ENCODE measurements at places on chromosomes 2 and 18.

GRCh38 chr2:223901854-223902253 is 43.3 kb downstream of the WDFY1 start:
- no peak for DNase-seq

GRCh38 chr2:59096973-59097372 is 855.8 kb upstream of the FANCL start:
- no peak for DNase-seq

GRCh38 chr2:142681952-142682351 is 195.5 kb upstream of the KYNU start:
- DNase-seq, result no peak

DNA sequence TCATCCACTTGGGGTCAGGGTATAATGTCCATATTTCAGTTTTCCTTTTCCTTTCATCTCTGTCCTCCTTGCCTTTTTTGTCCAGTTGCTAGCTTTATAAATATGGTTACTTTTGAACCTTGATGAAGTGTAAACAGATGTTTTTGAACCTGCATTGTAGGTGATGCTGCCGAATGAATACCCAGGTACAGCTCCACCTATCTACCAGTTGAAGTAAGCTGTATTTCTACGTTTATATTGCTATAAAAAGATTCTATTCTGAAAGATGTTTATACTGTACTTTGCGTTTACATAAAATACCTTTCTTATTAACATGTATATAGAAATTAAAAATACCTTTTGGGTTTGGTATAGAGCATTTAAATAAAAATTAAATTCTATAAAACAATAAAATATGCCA is 2.2 kb downstream of the IMPACT start:
- DNase-seq, result no peak

DNA sequence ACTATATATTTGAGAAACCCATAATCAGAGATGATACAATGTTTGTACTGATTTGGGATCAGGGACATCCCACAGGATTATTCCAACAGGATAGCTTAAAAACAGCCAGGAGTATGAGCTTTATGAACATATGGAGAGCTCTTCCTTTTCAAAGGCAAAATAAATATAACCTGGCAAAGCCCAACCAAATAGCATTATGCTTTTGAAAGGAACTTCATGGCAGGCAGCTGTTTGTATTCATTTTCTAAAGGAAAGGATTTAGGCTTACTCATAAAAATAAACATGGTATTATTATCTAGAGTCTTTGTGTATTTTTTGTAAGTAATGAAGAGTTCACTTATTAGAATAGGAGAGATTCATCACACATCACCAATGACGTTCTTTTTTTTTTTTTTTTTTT is 44.4 kb downstream of the CCDC195 start:
- no peak for DNase-seq

DNA sequence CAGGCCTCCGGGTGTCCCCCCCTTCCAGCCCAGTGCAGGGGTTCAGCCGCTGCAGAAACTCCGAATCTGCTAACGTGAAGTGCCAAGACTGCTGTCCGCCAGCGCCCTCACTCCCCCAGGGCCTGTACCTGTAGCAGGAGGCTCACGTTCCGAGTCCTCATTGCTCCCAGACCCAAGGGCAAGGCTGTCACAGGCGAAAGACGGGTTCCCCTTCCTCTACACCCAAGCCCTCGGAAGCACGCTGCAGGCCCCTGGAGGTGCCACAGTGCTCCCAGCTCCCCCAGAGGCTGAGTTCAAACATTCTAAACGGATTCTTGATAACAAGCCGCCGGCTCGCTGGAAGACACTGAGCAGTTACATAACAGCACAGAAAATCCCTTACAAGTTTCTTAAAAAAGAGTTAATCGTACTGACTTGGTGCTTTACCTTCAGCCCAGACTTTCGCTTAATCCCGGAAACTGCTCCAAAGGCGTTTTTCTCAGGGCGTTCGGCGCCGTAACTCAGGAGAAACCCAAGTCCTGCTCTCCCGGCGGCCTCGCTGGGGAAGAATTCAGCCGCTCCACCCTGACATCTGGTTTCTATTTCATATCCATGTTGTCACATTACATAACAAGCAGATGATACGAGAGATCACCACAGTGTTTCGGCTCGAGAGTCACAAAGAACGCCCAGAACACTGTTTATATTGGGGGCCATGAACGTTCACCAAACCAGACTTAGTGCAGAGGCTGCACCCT is 92.0 kb downstream of the HDAC4 start:
- no peak for DNase-seq

DNA sequence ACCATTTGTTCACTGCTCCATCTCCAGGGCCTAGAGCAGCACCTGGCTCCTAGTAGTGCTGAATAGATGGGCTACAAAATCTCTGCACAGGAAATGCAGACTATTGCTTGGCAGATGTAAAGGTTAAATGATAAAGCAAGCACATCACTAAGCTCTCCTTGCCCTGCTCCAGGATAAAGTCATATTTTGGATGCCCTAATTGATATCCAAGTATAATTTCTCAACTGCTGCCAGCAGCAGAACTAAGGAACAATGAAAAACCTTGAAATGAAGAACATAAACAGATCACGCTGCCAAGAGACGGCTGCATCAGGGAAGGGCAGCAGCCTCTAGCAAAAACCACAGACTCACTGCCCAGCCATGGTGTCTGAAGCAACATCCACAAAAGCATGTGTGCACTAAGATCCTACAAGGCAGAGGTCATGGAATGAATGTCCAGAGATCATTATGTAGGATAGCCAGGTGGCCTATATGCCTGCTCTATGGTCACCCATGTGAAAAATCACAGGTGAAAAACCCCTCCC is 134.7 kb downstream of the TMEM163 start:
- DNase-seq, result no peak

- DNase-seq, result no peak
Observed at GRCh38 chr2:68832233-68832869, 38.8 kb downstream of the BMP10 start.

GRCh38 chr2:68715353-68716041 is 19.1 kb upstream of the ARHGAP25 start:
- no peak for DNase-seq

GRCh38 chr2:186664385-186665043 is 29.3 kb upstream of the FAM171B start:
- DNase-seq, result no peak

- no peak for DNase-seq
Observed at GRCh38 chr2:163389838-163390237, 346.0 kb downstream of the FIGN start.

GRCh38 chr2:236866542-236867340 is 218.9 kb upstream of the COPS8 start:
- DNase-seq, result no peak

DNA sequence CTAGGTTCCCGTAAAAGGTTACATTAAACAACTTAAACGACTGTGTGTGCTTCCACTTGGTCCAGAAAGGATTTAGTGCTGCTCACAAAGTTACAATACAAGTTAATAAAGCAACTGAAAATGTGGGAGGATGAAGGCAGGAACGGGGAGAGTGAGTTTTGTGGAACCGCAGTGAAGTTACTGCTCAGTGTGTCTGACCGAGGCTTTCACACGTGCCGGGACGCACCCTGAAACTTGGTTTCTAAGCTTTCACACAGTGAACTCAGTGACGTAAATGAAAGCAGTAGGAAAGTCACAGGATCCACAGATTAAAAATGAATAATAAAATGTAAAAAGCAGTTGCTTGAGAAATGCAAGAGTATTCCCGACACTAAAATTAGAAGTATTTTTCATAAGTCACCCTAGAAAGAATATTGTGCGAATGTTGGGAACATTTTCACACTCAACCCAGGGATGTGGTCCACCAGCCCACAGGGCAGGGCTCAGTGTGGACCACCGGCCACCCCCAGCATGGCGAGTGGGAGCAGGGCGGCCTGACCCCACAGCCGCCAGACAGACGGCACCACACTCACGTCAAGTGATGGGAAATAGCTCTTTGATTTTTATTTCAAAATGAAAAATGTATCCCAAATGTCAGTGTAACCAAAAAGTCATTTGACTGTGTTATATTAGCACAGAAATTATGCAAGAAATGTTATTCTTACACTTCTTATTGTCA is 32.6 kb upstream of the CHMP1B start:
- DNase-seq, result no peak

GRCh38 chr2:120531365-120531764 is 185.4 kb downstream of the INHBB start:
- no peak for DNase-seq

- DNase-seq, result peak; percentile 32
Observed at GRCh38 chr2:44245083-44245861, 30.0 kb upstream of the SLC3A1 start.

- no peak for DNase-seq
Observed at GRCh38 chr18:7470101-7470500, 97.0 kb upstream of the PTPRM start.

- DNase-seq, result no peak
Observed at GRCh38 chr2:43412114-43412753, 183.6 kb downstream of the THADA start.

DNA sequence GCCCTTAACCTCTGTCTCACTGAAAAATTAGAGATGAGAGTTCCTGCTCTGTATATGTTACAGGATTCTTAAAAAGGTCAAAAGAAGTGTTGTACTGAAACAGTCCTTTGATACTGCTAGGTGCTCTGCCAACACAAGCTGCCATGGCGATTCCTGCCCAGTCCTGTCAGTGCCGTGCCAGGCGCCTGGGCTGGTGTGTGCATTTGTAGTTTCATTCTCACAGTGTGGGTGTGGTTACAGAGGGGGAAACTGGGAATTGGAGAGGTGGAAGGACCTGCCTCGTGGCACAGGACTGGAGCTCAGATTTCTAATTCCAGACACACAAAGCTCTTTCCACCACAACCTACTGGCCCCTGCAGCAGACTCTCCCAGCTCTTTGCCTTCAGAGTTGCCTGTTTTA is 122.3 kb upstream of the RAB6C start:
- DNase-seq, result no peak

DNA sequence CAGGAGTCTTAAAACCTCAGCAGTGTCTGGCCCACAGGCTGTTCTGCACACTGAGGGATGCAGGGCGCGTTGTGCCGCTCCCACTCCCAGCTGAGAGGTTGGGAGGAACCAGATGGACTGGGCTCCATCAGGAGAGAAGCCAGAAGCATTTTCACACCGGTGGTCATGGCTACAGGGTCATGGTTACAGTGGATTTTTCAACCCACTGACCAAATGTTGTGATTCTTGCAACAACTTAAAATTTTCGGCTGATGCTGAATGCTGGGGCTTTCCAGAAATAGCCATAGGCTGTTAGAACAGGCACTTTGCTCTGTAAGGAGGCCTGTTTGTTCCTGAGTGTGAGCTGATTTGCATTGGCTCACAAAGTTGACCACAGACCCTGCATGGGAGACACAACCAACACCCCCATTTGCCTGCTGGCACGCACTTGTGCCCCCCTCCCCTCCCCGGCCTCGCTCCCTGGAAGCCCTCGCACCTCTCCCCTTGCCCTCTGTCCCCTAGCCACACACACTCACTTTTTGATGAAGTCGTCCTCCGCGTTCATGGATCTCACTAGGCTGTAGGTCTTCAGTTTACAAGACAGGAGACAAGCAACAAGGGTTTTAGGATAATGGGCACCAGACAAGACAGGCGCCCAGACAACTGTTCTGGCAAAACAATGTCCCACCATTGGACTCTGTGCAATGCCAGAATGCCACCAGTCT is 3.4 kb downstream of the LPIN1 start:
- no peak for DNase-seq

DNA sequence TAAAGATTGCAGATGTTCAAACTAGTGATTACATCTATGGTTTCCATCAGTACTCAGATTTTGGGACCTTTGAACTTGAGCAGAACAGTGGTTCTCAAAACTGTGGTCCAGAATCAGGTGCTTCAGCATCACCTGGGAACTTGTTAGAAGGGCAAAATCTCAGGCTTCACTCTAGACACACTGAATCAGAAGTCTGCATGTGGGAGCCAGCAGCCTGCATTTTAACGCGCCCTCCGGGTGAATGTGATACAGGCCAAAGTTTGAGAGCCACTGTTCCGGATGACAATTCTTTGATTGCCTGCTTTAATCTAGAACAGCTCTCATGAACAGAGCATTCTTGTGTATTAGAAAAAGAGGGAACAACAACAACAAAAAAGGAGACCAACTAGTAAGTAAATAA is 261.7 kb downstream of the GPD2 start:
- DNase-seq, result no peak

DNA sequence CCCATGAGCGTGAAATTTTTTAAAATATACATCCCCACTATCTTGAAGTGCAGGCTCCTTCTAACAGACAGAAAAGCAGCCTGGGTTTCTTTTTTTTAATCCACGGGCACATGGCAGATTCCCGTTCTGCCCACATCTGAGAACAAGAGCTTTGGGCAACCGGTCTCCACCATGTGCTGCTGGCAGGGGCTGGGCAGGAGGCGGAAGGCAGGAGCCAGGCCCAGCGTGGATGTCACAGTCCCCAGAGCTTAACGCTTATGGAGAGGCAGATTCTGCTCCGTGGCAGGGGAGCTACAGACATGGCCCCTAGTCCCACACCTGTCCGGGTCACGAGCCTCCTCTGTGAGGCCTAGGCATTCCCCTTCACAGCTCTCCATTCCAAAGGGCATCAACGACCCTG is 503.0 kb upstream of the MYT1L start:
- DNase-seq, result no peak

DNA sequence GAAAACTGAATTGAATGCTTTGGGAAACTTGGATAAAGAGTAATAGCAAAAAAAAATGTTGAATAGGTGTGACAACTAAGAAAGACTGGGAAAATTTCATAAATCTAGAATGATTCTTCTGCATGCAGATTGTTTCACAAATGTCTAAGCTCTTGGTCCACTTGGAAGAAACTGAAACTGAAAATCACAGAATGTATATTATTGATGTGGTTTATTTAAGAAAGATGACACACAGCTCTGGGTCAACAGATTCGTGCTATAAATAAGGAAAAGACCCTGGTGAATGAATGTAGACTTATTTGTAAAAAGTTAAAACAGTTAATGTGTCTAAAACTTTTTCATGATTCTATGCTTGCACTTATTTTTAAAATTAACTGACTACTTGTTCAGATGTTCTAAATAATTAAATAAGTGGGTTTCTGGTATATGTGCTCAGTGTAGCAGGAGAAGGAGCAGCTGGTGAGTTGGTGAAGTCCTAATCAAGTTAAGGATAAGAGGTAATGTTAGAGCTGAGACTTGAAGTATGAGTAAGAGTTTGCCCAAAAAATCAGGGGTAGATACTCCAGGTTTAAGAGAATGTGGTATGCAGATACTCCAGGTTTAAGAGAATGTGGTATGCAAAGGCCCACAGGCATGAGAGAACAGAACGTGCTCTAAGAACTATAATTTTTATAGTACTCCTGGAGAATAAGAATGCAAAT is 24.5 kb downstream of the UGP2 start:
- DNase-seq, result no peak

DNA sequence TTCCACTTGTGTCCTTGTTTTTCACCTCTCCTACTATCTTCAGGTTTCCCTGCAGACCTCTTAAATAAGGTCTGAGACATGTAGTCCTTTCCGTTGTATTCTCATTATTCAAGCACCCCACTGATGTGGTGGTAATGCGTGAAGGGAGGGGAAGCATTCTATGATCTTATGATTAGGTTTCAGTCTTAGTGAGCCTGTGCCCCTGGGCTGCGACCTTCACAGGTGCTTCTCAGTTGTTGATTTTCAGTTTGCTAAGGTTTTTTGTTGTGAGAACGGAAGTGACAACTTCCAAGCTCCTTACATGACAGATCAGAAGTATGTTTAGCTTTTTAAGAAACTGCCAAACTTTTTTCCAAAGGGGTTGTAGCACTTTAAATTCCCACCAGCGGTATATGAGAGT is 41.3 kb downstream of the VPS54 start:
- DNase-seq, result no peak

Measured in NCI-H1417 treated with DMSO at 0.1 percent for 48 hours (cell line).